T-helper 2 cell (primary cell): ENCODE measurements at places on chromosomes 16 and 17.

- no peak for DNase-seq
These were observed 52.3 kb downstream of the GRB2 start for GRCh38 chr17:75353176-75353575.

- no peak for DNase-seq
These were observed 61.9 kb downstream of the MEAK7 start for GRCh38 chr16:84442416-84443145.

- DNase-seq = no peak
These were observed 314.3 kb downstream of the MAP2K6 start for GRCh38 chr17:69728816-69729215.

- no peak for DNase-seq
These were observed 532 bp downstream of the ARRB2 start for GRCh38 chr17:4710693-4711634.

GRCh38 chr17:63754046-63754445, 12.4 kb upstream of the STRADA start:
- no peak for DNase-seq

- no peak for DNase-seq
These were observed 124.8 kb upstream of the RBL2 start for GRCh38 chr16:53309457-53309856.

DNA sequence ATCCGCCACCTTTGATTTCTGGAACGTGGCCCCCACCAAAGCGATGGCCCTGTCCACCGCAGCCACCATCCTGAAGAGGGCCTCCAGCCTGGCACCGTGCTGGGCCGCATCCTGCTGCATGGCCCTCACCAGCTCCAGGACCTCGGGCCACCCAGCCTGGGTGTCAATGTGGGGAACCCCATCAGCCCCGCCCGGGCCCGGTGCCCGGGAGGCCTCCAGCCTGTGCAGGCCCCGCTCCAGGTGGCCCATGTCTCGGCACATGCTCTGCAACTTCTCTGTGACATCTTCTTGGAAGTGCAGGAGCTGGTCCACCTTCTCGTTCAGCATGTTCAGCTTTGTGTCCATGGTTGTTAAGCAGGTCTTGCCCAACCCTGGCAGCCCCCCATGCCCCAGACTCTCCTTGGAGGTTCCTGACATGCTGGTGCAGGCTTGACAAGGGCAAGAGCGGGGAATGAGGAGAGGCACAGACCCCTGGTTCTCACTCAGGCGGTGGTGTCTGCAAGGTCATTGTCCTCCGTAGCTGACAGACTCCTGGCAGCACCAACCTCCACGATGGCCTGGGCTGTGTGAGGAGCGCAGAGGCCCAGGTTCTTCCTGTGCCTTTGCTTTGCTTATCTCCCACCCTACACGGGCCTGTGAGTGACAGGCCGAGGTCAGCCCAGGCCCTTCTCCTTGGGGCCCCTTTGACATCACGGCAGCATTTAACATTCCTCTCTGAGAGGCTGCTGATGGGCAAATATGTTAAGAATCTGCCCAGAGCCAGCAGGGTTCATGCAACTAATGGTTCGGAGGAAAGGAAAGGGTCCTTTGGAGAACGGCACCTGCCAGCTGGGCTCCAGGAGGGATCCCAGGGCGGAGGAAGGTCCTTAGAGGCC, at the start of gene MYLK3:
Gene MYLK3 (minus strand): TSS at position 568 of the 875 bp plus-strand sequence. CDS start 151 bp downstream, at position 417.
- no peak for DNase-seq
